Uterine smooth muscle cell (primary cell): ENCODE measurements at places on chromosomes 4 and X. TPM values are rescaled to one million over a fixed set of nuclear protein-coding genes. Genes with fewer than 3 reads are reported as not detected.

MRFAP1L1 gene
- 59.2 and 70.8 TPM in 2 replicates for total RNA-seq

KLHL4 gene
- 4.8 and 6.5 TPM in 2 replicates for total RNA-seq

CHM gene
- total RNA-seq: 28.9 and 33.3 TPM in 2 replicates

RTL5 gene
- 1.8 and 2.2 TPM in 2 replicates for total RNA-seq

RNF150 gene
- 1.3 and 2.2 TPM in 2 replicates for total RNA-seq

FAM9B gene
- not detected in 2 replicates for total RNA-seq

OFD1 gene
- 15.5 and 22.2 TPM in 2 replicates for total RNA-seq

HSD17B13 gene
- 0.22 and 0.37 TPM in 2 replicates for total RNA-seq
